ENCODE measurements at places on chromosomes 4 and X.
A peak's percentile ranks its signal among the peaks of the same experiment; 100 is the strongest.

DNA sequence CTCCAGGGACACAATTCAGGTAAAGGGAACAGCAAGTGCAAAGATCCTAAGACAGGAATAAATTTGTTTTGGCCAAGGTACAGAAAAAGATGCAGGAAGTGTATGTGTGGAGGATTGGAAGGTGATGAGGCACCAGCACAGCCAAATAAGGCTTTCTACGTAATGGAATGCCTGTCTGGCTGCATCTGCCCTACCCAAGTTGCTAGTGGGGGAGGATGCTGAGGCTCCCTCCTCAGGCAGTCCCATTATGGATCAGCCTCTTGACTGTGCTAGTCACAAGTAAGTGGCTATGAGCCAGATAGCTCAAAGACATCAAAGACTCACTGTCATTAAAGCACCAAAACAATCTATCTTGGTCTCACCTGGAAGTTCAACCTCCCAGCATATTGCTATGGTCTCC is 300.9 kb upstream of the FAT4 start:
- DNase-seq = no peak

DNA sequence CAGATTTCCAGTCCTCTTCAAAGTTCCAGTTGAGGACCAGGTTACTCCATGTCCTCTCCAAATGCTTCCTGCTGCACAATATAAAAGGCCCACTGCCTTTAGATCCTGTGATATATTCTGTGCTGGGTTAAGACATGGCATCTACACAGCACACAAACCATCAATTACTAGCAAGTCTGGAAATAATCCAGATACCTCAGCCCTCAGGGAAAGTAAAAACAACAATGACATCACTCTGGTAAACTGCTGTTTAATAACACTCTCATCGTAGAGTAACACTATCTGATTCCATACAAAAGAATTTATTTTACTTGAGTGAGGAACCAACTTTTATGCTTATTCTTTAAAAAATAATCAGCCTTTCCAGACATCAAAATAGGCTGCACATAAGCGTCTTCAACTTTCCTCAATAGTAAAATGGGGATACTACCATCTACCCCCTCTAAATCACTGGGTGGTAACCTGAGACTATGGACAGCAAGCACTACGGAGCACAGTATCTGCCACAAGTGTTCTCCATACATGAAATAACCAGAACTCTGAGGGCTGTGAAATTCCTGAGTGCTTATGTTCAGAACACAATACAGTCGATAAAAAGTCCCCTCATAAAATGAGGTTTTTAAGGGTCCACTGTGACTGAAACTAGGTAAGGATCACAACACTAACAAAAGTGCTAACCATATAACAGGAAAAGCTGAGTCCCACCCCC is 53.4 kb downstream of the ABCG2 start:
- no peak for DNase-seq

DNA sequence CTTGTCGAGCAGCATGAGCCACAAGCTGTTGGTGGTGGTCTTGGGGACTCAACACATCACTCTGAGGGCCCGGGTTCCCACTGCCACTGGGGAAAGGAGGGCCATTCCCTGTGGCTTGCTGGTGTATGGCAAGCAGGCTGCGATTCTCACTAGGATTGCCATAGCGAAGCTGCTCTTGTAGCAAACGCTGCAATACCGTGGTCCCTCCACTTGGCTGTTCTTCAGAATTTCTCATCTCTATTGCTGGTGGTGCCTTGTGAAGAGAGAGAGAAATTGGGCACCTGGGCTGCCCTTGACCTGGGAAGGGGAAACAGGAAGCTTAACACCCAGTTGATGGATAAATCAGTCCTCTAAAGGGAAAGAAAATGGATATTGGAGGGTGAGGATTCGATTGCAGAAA is 17.7 kb downstream of the AMOT start:
- no peak for DNase-seq

- DNase-seq = peak; percentile 6
These were observed 325.5 kb upstream of the F9 start for GRCh38 chrX:139204898-139205667.

DNA sequence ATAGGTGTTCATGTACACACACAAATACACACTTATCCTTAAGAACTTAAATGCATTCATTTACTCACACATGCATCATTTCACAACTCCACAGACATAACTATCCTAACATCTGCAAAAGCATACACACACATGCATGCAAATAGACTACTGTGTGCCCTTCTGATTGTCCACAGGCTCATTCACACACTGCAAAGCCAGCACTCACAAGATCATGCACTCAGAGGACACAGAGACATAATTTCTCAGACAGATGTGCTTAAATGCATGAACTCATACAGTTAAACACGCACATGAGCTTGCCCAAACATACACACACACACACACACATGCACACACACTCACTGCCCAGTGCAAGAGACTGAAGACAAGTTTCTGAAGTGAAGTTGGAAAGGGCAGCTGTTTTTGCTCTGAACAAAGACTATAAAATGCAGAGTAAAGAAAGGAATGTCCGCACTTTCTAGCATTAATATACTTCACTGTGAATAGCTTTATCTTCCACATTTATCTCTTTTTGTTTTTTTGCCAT is 1018.0 kb upstream of the HS3ST1 start:
- DNase-seq = no peak

DNA sequence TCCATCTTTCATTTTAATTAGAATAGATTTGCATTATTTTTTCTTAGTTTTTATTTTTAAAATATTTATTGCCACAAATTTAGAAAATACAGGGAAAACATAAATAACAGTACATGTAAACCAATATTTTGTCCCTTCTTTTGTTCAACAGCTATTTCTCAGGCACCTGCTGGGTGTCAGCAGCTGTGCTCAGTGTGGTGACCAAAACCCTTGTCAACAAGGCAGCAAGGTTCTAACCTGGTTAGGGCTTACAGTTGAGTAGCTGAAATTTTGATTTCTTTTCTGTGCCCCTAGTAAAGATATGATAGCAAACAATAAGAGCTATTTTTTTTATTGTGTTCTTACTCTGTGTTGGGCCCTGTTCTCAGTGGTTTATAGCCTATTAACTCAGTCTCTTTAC is 128.1 kb downstream of the PTTG2 start:
- DNase-seq = no peak

DNA sequence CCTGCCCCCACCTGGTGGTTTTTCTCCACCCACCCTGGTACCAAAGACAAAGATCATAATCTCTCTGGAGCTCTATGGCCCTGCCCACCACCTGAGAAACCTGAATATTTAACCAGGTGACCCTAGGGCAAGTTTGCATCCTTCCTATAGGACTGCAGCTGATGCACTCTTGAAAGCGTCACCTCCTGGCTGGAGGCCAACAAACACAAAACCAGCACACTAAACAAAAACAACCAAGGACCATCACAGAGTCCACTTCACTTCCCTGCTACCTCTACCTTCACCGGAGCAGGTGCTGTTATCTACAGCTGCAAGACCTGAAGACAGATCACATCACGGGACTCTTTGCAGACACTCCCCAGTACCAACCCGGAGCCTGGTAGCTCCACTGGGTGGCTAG is 296.7 kb upstream of the FGF13 start:
- DNase-seq = no peak

DNA sequence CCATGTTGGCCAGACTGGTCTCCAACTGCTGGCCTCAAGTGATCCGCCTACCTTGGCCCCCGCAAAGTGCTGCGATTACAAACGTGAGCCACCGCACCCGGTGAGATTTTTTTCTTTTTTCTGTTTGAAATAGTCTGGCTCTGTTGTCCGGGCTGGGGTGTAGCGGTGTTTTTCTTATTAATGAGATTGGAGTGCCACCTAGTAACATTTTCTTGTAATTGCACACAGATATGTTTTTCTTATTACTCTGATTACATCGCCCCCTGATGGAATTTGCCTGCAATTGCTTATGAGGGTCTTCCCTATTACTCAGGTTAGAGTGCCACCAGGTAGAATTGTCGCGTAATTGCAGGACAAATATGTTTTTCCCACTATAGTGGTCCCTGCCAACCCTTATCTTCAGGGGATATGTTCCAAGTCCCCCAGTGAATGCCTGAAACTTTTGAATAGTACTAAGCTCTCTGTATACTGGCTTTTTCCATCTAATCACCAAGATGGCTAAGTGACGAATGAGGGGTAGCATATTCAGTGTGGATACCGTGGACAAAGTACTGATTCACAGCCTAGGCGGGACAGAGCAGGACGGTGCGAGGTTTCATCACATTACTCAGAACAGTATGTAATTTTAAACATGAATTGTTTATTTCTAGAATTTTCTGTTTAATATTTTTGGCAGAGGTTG is 8.6 kb upstream of the PDHA1 start:
- DNase-seq = peak; percentile 40

DNA sequence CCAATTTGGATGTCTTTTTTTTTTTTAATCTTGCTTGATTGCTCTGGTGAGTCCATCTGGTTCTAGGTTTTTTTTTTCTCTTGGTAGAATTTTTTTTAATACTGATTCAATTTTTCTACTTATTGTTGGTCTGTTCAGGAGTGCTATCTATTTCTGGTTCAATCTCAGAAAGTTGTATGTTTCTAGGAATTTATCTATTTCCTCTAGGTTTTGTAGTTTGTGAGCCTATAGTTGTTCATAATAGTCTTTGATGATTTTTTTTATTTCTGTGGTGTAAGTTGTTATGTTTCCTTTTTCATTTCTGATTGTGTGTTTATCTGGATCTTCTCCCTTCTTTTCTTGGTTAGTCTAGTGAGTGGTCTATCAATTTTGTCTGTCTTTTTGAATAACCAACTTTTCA is 129.6 kb downstream of the FAM13A start:
- DNase-seq = no peak

DNA sequence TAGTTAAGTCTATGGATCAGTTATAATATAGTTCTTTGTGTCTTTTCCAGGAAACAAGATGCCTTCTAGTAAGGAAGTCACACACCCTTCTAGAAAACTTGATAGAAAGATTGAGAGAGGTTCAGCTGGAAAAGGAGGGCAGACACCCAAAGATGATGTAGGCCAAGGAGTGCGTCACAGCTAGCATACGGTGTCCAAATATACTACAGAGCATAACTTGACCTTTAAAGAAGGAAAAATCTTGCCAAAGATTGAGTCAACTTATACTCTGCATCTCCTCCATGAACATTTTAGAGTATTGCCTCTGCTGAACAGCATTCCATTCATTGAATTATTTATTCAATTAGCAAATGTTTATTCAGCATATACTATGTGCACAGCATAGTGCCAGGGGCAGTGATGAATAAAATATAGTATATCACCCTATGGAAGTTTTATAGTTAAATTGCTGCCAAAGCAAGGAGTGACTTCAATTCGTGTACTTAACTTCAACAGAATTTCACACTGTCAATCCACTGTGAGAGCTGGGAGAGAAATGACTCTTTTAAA is 51.9 kb upstream of the SLC6A14 start:
- DNase-seq = no peak

DNA sequence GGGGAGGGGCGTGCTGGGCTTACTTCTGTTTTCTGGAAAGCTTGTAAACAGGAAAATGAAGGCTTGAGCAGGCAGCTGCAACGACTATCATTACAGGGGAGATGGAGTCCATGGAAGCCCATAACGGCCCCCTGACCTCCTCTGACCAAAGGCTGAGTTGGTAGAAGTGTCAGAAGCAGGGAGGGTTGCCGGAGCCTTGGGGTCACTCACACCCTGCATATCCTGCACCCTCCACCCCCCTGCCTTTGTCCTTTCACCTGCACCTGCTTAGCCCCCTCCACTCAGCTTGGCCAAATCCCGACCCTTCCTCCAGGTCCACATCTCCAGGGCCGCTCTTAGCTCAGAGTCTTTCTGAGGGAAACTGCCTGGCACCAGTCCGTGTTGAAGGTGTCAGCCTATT is 12.5 kb upstream of the MSX1 start:
- DNase-seq = no peak

- DNase-seq = no peak
These were observed 752 bp downstream of the MBTPS2 start for GRCh38 chrX:21840193-21840545.

DNA sequence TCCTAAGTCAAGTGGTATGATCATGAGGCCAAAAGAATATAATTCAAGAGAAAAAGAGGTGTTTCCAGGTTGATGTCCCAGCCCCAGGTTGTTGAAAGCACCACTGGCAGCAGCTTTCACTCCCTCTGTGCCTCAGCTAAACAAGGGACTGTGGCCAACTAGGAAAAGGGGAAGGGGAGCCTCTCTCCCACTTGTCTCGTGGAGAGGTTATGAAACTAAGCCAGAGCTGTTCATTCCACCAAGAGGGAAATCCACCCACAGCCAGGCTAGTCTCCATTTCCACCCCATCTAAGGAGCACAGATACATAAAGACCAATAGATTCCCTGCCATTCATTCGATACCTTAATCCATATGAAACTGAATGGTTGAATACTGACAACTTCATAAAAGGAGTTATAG is 8.1 kb downstream of the ANXA5 start:
- DNase-seq = no peak

GRCh38 chr4:145501051-145501660 is 19.5 kb downstream of the SMAD1 start:
- DNase-seq = peak; percentile 26

DNA sequence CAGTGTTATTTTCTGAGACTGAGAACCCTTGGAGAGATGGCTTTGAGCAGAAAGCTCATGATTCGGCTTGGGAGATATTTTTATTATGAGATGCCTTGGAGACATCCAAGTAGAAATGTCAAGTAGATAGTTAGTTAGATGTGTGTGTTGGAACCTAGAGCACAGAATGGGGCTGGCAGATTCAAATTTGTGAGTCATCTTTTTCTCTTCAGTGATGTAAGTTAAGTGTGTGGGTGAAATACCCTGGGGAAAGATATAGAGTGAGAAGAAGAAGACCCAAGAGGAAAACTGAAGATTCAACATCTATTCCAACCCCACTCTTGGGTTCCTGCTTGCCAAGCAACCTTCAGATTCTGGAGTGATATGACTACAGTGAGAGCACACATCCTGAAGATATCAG is 580.8 kb upstream of the AMOT start:
- DNase-seq = no peak

DNA sequence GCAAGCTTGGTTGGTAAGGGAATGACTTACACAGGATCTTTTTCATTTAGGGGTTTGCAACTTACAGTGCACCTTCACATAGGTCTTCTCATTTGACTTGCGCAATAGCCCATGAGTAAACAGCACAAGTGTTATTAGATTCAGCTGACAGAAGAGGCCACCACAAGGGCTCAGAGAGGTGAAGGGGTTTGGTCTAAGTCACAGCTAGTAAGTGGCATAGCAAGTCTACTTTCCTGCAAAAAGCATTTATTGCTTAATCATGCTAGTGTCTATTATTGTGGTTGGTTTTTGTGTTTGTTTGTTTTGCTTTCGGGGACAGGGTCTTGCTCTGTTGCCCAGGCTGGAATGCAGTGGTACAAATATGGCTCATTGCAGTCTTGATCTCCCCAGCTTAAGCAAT is 83.3 kb downstream of the SPRY1 start:
- no peak for DNase-seq

- DNase-seq = no peak
These were observed 55.0 kb downstream of the PRPS1 start for GRCh38 chrX:107683124-107683895.

DNA sequence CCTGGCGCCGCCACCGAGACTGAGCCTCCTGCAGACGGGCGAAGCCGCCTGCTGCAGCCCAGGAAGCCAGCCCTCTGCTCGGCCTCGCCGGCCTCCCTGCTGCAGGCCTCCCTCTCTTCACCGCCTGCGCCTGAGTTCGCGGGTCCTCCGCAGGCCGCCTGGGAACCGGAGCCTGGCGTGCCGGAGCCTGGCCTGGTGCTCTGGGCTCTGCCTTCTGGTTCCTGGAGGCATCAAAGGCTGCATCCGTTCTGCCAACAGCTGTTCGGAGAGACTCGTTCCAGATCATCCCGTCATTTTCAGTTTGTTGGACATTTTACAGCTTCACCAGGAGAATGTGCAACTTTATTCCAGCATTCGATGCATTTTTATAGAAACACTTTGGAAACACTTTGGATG is 178.0 kb downstream of the DCLK2 start:
- DNase-seq = no peak
